ENCODE measurements at places on chromosomes 16 and 17.
A peak's percentile ranks its signal among the peaks of the same experiment; 100 is the strongest.

- no peak for DNase-seq
Observed at GRCh38 chr17:29089601-29090044, 46.7 kb downstream of the PIPOX start.

- DNase-seq: peak; percentile 41
Observed at GRCh38 chr17:10875984-10876555, 38.2 kb upstream of the PIRT start.

DNA sequence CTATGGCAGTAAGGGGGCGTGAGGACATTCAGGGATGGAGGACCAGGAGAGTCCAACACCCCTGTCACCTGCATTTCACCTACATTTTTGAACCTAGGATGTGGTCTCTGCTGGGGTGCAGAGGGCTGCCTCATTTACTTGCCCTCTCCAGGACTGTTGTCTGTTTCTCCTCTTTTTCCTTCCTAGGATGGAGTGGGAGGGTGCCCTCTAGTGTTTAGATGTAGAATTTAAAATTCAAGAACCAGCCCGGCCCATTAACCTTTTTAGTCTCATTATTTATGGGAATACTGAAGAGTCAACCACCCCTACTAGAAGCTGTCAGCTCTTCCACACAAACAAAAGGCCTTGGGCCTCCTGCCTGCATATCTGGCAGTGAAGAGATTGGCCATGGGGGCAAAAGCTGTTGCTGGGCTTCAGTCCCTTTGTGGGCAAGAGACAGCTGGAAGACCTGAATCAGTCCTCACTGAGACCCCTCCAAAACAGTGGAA, 2.5 kb upstream of the STARD3 start:
- no peak for DNase-seq

GRCh38 chr17:73769479-73769878, 125.2 kb upstream of the SDK2 start:
- DNase-seq: no peak

DNA sequence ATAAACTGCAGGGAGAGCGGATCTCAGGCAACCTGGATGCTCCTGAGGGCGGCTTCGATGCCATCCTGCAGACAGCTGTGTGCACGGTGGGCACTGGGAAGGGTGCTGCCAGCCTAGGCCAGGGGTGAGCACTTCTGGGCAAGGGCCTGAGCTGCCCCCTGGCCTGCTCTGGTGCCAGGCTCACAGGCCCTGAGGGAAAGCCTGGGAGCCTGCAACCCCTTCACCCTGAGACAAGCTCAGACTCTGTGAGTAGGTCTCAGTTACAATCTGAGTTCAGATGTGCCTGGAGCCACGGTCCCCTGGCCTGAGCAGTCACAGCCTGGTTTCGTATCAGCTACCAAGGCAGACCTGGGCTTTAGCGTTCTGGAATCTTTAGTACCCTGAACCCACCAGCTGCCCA, 8.1 kb downstream of the ITGB4 start:
- no peak for DNase-seq

DNA sequence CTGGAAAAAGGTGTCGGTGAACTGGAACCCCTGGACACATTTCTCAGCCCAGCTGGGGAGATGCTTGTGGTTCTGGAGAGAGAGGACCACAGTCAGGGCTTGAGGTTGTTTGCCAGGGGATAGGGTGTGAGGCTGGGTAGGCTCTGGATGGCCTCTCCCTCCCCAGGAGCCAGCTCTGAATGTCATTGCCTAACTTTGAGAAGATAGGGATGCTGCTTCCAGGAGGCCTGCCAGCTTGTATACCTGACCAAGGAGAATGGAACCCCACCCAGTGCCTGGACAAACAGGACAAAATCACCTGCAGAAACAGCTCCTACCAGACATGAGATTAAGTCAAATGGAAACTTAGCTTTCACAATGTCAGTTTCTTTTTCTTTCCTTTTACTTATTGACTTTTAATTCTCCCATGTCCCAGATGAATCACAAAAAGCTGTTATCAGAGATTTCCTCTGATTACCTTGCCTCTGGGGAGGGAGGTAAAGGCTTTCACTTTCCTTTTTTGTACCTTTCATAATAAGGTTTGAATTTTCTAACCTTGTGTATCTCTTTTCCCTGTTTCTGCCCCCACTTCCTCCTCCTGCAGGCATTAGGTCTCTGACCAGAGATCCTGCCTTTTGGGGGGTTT, 29.8 kb upstream of the PLLP start:
- no peak for DNase-seq

GRCh38 chr17:27531469-27531961, 75.3 kb downstream of the KSR1 start:
- DNase-seq: no peak

DNA sequence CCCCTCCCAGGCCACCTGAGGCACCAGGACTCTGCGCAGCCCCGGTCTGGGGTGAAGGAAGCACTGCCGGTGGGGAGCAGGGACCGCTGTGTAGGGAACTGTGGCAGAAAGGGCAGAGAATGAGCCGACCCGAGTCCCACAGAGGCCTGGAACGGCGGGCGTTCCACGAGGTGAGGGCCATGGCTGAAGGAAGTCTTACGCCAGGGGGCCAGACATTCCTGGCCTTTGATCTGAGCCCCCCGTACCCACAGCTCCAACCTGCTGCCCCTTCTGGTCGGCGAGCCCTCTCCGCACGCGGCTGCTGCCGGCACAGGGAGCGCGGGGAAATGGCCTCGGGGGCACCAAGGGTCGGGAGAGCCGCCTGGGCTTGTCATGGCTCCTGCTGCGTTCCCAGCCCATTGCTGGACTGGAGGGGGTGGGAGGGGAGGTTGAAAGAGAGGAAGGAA, 1.4 kb upstream of the WNT3 start:
- no peak for DNase-seq

DNA sequence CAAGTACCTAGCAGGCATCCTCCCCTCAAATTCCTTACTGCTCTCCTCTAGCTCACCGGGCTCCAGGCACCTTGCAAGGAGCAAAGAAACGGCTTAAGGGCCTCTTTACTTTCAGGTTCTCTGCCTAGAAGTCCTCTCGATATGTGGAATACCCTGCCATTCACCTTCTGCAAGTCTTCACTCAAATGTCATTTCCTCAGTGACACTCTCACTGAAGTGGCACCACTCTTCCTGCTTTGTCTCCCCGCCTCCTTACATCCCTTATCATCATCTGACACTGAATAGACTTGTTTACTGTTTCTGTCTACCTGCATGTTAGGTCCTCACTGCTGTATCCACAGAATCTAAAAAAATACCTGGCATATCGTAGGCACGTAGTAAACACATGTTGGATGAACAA, 947 bp downstream of the SLC7A6OS start:
- no peak for DNase-seq

DNA sequence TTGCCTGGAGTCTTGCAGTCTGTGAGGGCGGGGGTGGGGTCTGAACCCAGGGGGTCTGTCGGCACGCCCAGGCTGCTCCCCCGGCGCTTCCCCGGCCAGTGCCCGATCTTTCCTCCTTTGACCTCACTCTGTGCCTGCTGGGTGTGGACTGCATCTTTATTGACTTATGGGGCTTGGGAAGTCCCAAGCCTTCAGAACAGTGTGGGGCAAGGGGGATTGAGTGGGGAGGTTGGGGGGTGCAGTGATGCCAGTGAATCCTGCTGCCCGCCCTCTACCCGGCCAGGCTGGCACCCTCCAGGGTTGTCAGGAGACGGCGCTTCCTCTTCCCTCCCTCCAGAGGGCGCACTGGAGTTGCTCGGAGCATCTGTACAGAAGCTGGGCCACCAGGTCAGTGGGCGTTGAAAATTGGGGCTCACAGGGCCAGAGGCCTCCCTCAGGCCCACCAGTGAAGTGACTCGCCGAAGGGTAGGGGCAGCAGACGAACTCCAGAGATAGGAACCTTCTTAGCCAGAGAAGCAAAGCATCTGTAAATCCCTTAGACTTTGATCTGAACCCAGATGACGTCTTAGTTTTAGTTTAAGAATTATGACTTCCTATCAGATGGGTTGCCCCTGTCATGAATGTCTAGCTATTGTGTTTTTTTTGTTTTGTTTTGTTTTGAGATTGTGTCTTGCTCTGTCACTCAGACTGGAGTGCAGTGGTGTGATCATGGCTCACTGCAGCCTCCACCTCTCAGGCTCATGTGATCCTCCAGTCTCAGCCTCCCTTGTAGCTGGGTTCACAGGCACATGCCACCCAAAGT, 184.8 kb upstream of the CIBAR2 start:
- peak; percentile 55 for DNase-seq

DNA sequence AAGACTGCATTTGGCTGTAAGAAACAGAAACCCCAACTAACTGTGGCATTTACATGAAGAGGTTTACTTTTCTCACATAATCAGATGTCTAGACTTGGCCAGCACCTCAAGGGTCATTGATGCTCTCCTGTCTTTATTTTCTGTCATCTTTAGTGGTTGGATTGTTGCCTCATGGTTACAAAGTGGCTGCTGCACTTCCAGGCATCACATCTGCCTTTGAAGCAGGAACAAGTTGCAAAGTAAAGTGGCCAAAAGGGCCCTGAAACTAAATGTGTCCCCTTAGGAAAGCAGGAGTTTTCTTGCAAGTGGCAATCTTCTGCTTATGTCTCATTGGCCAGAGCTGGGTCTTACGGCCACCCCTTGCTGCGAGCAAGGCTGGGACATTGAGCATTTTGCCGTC, 26.5 kb upstream of the STH start:
- no peak for DNase-seq

DNA sequence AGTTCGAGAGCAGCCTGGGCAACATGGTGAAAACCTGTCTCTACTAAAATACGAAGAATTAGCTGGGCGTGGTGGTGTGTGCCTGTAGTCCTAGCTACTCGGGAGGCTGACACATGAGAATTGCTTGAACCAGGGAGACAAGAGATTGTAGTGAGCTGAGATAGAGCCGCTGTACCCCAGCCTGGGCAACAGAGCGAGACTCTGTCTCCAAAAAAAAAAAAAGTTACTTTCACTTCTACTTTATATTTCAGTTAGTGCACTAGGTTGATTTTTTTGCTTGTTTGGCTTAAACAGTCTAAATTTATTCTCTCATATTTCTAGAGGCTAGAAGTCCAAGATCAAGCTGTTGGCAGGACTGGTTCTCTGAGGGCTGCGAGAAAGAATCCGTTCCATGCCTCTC, 13.4 kb downstream of the CCDC102A start:
- no peak for DNase-seq

GRCh38 chr17:31078290-31078689, 16.5 kb upstream of the NF1 start:
- no peak for DNase-seq

DNA sequence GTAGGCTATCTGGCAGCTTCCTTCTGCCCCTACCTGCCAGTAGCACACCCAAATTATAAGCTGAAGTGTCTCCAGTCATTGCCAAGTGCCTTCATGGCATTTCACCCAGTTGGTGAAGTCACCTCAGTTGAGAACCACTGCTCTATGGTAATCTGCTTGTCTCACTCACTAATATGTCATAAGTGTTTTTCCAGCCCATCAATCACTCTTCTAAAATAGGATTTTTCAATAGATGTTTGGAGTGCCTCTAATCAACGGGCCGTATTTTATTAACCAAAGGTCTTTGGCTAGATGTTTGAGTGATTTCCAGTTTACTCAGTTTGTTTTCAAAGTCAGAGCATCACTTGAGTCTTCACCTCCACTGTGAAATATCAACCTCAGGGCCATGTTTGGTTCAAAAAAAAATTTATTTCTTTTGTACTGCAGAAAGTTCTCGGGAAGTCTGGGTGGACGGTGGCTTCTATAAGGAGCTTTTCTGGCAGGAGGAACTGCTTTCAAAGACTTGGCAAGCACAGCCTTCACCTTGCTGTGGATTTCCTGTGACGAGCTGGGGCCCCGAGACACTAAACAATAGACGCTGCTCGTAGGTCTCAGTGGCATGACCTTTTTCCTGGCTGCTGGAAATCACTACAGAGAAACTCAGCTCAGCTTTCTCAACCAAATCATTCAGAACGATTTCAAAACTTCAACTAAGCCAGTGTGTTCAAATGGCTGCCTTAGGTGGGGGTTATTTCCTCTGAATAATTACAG, 95.2 kb upstream of the FOXF1 start:
- no peak for DNase-seq

DNA sequence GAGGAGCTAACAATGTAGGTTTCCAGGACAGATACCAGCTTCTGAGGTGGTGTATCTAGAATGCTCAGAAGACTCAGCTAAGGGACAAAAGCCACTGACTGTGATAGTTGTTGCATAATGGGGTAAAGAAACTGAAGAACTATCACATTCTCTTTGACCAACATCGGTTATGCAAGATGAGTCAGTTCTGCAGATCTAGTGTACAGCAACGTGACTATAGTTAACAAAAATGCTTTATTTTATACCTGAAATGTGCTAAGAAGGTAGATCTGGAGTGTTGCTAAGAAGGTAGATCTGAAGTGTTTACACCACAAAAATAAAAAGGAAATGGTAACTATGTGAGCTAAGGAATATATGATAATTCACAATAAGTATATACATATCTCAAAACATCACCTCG, 2.5 kb downstream of the KRTAP9-6 start:
- no peak for DNase-seq

DNA sequence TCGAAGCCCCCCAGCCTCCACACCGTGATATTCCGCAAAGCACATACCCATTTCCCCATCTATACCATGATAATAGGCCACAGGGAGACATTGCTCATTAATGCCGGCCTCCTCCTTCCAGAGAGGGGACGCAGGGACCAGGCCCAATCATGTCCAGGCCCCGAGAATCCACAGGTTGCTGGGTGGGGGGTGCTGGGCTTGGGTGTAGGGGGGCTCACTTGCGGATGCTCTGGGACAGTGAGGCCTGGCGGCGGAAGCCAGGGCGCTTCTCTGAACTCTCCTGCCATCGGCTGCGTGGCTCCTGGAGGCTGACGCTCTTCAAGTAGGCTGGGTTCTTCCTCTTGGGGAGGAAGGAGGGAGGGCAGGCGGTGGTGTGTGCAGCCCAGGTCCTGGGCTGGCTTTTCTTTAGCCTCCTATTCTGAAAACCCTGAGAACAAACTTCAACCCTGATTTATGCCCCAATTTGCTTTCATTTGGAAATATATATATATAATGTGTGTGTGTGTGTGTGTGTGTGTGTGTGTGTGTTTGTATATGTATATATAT, 12.2 kb downstream of the AANAT start:
- DNase-seq: no peak

- DNase-seq: no peak
Observed at GRCh38 chr16:4588386-4588785, 26.3 kb downstream of the UBALD1 start.

GRCh38 chr16:85047867-85048455, 20.4 kb downstream of the KIAA0513 start:
- no peak for DNase-seq

- no peak for DNase-seq
Observed at GRCh38 chr17:2898255-2898926, 102.2 kb downstream of the RAP1GAP2 start.

DNA sequence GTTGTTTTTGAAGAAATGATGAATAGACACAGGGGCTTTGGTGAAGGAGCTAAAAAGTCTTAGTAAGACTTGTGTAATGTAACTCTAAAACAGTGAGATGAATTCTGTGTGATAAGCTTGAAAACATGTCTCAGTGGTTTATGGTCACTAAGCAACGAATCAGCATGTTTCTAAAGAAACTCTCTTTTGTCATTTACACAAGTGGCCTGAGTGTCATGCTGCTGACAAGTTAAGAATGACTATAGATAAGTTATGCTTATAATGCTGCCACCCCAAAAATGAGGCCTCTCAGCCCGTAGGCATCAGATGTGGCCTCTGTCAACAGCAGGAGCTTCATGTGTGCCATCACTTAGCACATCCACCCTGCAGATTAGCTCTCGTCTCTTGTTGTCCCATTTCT, 8.7 kb downstream of the COX10 start:
- no peak for DNase-seq

- no peak for DNase-seq
Observed at GRCh38 chr17:68248199-68248825, 469 bp downstream of the AMZ2 start.
